Vein endothelial cell (primary cell): ENCODE measurements at places on chromosomes 6 and 20. TPM values are rescaled to one million over a fixed set of nuclear protein-coding genes. Genes with fewer than 3 reads are reported as not detected.

The WFDC2 gene
- total RNA-seq: not detected in 2 replicates

The MYCT1 gene
- 143 and 181 TPM in 2 replicates for total RNA-seq

The HSP90AB1 gene
- total RNA-seq: 1,245 and 1,641 TPM in 2 replicates

The DDR1 gene
- 3.6 and 11.1 TPM in 2 replicates for total RNA-seq

The FGD2 gene
- not detected in 2 replicates for total RNA-seq

The RAB44 gene
- total RNA-seq: under 0.01 TPM in 1 of 2 replicates, not detected in the other

The BPI gene
- not detected in 2 replicates for total RNA-seq

The HLA-F gene
- 0.98 and 5.7 TPM in 2 replicates for total RNA-seq

The NOTCH4 gene
- 53.6 and 68.6 TPM in 2 replicates for total RNA-seq

The ZNF292 gene
- 28.1 and 35.9 TPM in 2 replicates for total RNA-seq

The ULBP1 gene
- 0.57 and 0.65 TPM in 2 replicates for total RNA-seq

The C20orf202 gene
- total RNA-seq: 0.33 TPM in 1 of 2 replicates, not detected in the other

The REM1 gene
- under 0.01 and 0.38 TPM in 2 replicates for total RNA-seq

The BPIFA1 gene
- not detected in 2 replicates for total RNA-seq

The METTL24 gene
- not detected in 2 replicates for total RNA-seq

The TGM2 gene
- 938 and 1,115 TPM in 2 replicates for total RNA-seq

The SMIM13 gene
- total RNA-seq: 14.4 and 17.4 TPM in 2 replicates

The NKAIN2 gene
- not detected in 2 replicates for total RNA-seq

The TMEM151B gene
- total RNA-seq: 0.38 and 0.65 TPM in 2 replicates

The KIF25 gene
- not detected in 2 replicates for total RNA-seq

The PHACTR3 gene
- total RNA-seq: under 0.01 and 0.57 TPM in 2 replicates

The GPR6 gene
- total RNA-seq: not detected in 2 replicates

The RIMS4 gene
- total RNA-seq: not detected in 2 replicates
